ENCODE measurements at places on chromosomes 16 and 17. TPM values are rescaled to one million over a fixed set of nuclear protein-coding genes. Genes with fewer than 3 reads are reported as not detected.

Gene DHRS7C
- not detected for polyA plus RNA-seq

Gene CACNG1
- polyA plus RNA-seq, result not detected

Gene ITGA2B
- polyA plus RNA-seq, result 0.53 TPM

Gene TBC1D3G
- 0.85 TPM for polyA plus RNA-seq

Gene VAT1
- 47.9 TPM for polyA plus RNA-seq

Gene PIMREG
- polyA plus RNA-seq, result not detected

Gene ABCC11
- polyA plus RNA-seq, result 0.11 TPM

Gene HSPB9
- polyA plus RNA-seq, result 0.85 TPM

Gene RAMP2
- polyA plus RNA-seq, result 26.5 TPM

GRCh38 chr16:86176462-86176861 is 277.5 kb downstream of the IRF8 start:
- no peaks in the 10 kb centered on the region for H3K36me3 ChIP-seq
- no peak overlapping the region for H3K4me3 ChIP-seq
- DNase-seq, result no peak
- H3K27ac ChIP-seq, result no peak overlapping the region

DNA sequence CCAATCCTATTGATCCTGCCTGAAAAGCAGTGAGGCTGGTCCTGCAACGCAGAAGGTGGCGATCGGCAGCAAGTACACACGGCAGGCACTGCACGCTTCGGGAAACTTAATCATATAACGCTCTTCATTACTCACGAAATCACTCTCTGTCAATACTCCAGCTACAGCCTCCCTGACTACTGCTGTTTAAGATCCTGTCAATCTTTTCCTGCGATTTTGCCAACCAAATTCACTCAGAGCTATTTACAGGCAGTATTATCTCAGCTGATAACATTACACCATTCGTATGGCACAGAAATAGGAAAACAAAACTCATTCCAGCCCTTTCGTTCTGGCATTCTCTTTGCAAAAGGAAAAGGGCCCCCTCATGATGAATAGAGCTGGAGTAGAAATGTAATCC is 262.4 kb upstream of the CDH8 start:
- H3K36me3 ChIP-seq, result no peaks in the 10 kb centered on the region
- no peak overlapping the region for H3K27ac ChIP-seq
- H3K27me3 ChIP-seq, result no peaks in the 10 kb centered on the region
- no peak for DNase-seq
- H3K4me3 ChIP-seq, result no peak overlapping the region
- no peaks in the 10 kb centered on the region for H3K4me1 ChIP-seq

DNA sequence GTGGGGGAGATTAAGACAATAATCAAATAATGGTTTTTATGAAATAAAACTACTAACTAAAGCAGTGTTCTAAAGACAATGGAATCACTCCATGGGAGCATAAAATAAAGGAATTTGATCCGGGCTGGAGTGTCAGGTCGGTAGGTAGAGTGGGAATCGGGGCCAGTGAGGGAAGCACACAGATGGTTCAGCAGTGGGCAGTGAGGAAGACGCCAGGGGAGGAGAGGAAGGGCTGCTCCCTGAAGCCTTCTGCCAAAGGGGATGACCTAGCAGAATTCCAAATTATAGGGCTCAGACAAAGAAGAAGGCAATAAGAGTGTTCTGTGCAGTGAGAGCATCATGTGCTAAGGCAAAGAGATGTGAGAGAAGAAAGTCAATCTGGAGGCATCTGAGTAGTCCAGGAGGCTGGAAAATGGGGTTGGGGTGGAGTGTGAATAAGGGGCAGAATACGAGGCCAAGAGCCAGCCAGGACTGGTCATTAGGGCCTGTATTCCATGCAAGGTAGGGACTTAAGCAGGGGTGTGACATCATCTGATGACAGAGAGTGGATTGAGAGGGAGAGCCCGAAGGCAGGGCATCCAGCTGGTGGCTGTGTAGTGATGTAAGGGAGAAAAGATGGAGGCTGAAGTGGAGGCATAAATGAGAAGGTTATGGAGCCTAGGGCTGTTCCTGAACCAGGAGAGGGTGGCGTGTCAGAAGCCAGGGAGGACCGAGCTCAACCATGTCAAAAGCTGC is 137.6 kb downstream of the COPRS start:
- no peak overlapping the region for H3K27ac ChIP-seq
- no peak overlapping the region for H3K4me3 ChIP-seq
- DNase-seq, result no peak
- H3K4me1 ChIP-seq, result peaks cover 2% of the 10 kb centered on the region
- no peaks in the 10 kb centered on the region for H3K27me3 ChIP-seq

GRCh38 chr17:11495613-11496012 is 102.7 kb upstream of the DNAH9 start:
- H3K27me3 ChIP-seq, result no peaks in the 10 kb centered on the region
- H3K36me3 ChIP-seq, result no peaks in the 10 kb centered on the region
- no peak overlapping the region for H3K27ac ChIP-seq
- H3K4me1 ChIP-seq, result no peaks in the 10 kb centered on the region

- H3K4me1 ChIP-seq, result no peaks in the 10 kb centered on the region
- H3K27me3 ChIP-seq, result no peaks in the 10 kb centered on the region
- DNase-seq, result no peak
- no peak overlapping the region for H3K27ac ChIP-seq
These were observed 39.3 kb downstream of the CHD9 start for GRCh38 chr16:53094013-53094630.

DNA sequence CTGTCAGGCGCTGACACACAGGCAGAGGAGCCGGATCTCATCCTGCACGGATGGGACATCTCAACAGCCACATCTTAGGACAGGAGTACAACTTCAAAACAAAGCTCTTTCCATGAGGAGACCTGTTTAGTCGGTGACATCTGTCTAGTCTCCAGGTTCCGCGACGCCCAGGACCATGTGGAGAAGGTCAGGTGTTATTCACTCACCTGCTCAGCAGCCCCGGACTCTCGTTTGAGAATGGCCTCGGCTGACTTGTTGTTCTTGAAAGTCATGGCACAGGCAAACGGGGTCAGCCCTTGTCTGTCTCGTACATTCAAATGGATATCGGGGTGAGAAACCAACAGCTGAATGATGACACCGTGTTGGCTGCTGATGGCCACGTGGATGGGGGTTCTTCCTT is 35.7 kb downstream of the CYB5D2 start:
- H3K27me3 ChIP-seq, result no peaks in the 10 kb centered on the region
- DNase-seq, result no peak
- H3K4me1 ChIP-seq, result no peaks in the 10 kb centered on the region
- H3K4me3 ChIP-seq, result no peak overlapping the region
- H3K36me3 ChIP-seq, result peaks cover 2% of the 10 kb centered on the region

- H3K27me3 ChIP-seq, result no peaks in the 10 kb centered on the region
- H3K4me3 ChIP-seq, result no peak overlapping the region
- no peaks in the 10 kb centered on the region for H3K36me3 ChIP-seq
- no peak for DNase-seq
- no peaks in the 10 kb centered on the region for H3K4me1 ChIP-seq
These were observed 18.6 kb upstream of the PITPNM3 start for GRCh38 chr17:6574687-6575595.

DNA sequence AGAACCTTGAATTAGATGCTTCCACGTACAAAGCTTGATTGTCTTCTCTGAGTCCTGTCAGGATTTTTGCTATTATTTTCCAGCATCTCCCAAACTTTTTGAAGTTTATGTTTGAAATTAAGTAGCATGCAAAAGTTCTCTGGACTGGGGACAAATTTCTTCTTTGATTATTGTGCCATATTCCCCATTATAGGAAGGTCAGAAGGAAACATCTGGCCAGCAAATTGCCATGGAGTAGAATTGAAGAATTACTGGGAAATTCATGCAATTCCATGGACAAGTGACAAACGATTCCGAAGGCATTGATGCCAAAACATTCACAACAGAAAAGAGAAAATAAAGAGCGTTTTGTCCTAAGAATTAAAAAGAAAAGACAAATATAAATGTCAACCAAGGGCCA is 737.2 kb downstream of the CDH11 start:
- H3K27ac ChIP-seq, result no peak overlapping the region
- no peaks in the 10 kb centered on the region for H3K4me1 ChIP-seq
- no peak for DNase-seq
- H3K27me3 ChIP-seq, result no peaks in the 10 kb centered on the region
- H3K36me3 ChIP-seq, result no peaks in the 10 kb centered on the region

DNA sequence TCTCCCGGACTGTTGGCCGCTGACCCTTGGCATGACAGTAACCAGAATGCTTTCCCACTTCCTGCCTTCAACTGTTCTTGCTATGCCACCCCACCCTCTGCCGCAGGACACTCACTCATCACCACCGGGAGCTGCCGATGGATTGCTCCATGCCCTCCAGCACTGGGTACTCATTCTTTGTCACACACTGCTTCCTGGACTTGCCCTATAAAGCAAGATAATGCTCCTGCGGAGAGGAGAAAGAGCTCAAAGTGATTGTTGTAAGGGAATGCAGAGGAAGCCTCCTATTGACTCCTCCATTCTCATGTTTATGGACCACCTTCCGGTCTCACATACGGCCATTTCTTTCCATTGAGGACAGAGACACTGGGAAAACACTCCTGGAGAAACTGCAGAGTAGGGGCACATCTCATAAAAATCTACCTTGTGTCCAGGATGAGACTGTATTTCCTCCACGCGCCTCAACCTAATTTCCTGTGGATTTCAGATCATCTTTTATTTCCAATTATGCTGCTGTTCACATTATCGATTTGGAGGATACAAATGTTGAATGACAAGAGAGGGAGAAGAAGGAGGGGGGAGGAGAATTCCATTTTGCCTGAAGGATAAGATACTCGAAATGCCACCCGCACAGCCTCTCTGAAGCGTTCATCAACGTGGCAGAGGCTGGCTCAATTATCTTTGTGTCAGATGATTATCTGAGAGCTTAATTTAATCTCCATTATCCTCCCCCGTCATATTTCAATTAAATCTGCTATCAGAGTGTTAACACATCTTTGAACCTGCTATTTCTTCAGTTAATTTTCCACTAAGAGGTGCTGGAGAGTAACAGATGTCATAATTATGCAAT is 486.1 kb upstream of the SALL1 start:
- no peak overlapping the region for H3K4me3 ChIP-seq
- H3K27me3 ChIP-seq, result no peaks in the 10 kb centered on the region
- H3K27ac ChIP-seq, result no peak overlapping the region

DNA sequence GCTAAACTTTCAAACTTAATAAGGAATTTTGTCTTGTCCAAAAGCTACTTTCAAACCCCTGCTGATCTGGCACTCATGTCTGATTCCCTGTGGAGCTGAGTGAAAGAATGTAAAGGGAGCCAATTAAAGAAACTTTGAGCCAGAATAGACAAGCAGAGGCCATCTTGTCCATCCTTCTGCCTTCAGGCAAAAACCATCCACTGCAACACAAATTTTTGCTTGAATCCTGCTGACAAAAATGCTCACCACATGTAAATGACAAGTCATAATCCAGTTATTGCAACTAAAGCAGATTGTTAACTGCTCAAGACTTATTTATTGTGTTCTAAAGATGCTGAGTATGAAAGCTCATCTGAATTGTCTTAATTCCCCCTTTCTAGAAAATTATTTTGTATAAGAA is 124.0 kb upstream of the HLF start:
- H3K27ac ChIP-seq, result no peak overlapping the region
- no peaks in the 10 kb centered on the region for H3K4me1 ChIP-seq
- DNase-seq, result no peak
- H3K36me3 ChIP-seq, result no peaks in the 10 kb centered on the region

GRCh38 chr16:52099382-52099781 is 447.6 kb downstream of the TOX3 start:
- no peak overlapping the region for H3K4me3 ChIP-seq
- no peaks in the 10 kb centered on the region for H3K27me3 ChIP-seq
- no peaks in the 10 kb centered on the region for H3K36me3 ChIP-seq
- no peak overlapping the region for H3K27ac ChIP-seq
- H3K4me1 ChIP-seq, result no peaks in the 10 kb centered on the region

DNA sequence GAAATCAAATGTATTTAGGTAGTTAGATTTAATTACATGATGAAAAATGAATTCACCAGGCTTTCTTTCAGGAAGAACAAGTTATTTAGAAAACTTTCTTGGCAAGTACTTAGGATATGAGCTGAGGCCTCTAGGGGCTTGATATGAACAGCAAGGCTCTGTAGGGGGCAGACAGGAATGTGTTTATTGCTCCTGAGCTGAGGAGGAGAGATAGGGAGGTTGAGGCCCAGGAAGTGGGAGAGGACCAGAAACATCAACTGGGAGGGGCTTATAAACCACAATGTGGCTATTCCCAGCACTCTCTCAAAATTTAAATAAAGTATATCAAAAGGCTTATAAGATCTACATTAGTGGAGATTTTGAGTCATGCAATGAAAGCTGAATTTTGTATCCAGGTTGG is 154.0 kb upstream of the MAF start:
- H3K27ac ChIP-seq, result no peak overlapping the region
- DNase-seq, result no peak
- no peaks in the 10 kb centered on the region for H3K27me3 ChIP-seq

GRCh38 chr16:25009822-25010221 is 5.3 kb downstream of the ARHGAP17 start:
- no peaks in the 10 kb centered on the region for H3K36me3 ChIP-seq
- DNase-seq, result no peak
- no peak overlapping the region for H3K4me3 ChIP-seq
- H3K4me1 ChIP-seq, result peaks cover 23% of the 10 kb centered on the region

DNA sequence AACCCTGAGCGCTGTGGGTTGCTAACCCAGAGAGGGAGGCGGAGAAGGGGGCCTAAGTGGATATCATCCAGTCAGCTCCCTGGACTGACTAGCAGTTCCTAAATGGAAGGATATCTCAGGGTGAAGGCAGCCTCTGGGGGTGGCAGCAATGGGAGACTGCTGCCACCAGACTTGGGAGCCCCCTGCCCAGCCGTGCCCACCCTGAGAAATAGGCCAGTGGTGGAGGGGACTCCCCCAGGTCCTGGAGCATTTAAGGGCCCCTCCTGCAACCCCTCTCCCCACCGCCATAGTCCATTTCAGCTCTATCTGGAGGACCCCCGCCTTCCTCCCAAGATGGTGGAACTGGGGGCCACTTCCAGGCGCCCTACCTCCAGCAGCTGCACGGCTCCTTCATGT is 8.4 kb downstream of the TSPOAP1 start:
- H3K27me3 ChIP-seq, result no peaks in the 10 kb centered on the region
- H3K4me1 ChIP-seq, result no peaks in the 10 kb centered on the region
- DNase-seq, result no peak
- H3K4me3 ChIP-seq, result no peak overlapping the region

DNA sequence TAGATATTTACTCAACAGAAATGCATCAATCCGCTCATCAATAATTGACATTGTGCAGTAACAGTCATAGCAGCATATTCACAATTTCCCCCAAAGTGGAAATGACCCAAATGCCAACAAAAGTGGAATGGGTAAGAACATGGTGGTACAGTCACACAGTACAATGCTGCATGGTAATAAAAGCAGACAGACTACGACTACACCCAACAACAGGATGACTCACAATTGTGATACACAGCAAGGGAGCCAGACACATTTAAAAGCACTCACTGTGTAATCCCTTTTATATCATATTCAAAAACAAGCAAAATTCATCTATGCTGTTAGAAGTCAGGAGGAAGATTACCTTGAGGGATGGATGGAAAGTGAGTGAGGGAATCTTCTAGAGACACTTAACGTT is 76.5 kb upstream of the NUDT7 start:
- no peaks in the 10 kb centered on the region for H3K27me3 ChIP-seq
- H3K4me1 ChIP-seq, result no peaks in the 10 kb centered on the region
- no peaks in the 10 kb centered on the region for H3K36me3 ChIP-seq
- H3K4me3 ChIP-seq, result no peak overlapping the region
- no peak overlapping the region for H3K27ac ChIP-seq
- DNase-seq, result no peak

Measured in pancreas (tissue), 10 donors.